Fibroblast of skin of scalp (primary cell): ENCODE measurements at places on chromosomes 13 and 19.

GRCh38 chr13:57056601-57057180 lies 84.0 kb upstream of the PRR20A start:
- no peak for DNase-seq

- DNase-seq, result peak; percentile 92
These were observed 6.8 kb downstream of the WDFY2 start for GRCh38 chr13:51590971-51591627.

- DNase-seq, result no peak
These were observed 33.3 kb downstream of the MCF2L start for GRCh38 chr13:113002206-113002912.

- peak; percentile 29 for DNase-seq
These were observed 20.3 kb upstream of the TMTC4 start for GRCh38 chr13:100694722-100695508.

GRCh38 chr13:98490195-98490836 lies 86.6 kb downstream of the STK24 start:
- DNase-seq, result no peak

DNA sequence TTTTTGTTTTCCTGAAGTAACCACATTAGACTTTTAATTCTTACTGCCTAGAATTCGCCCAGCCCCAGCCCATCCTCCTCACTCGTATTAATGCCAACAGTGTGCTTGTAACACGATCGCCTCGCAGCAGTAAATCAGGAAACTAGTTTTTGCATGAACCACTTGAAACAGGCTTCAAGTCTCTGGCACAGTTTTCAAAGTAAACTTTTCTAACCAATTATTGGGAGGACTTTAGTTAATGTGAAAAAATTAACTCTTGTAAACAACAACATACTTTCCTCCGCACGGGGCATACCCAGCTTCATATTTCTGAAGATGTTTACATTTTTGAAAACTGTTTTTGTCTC lies 39.2 kb downstream of the TNFRSF19 start:
- DNase-seq, result peak; percentile 55

DNA sequence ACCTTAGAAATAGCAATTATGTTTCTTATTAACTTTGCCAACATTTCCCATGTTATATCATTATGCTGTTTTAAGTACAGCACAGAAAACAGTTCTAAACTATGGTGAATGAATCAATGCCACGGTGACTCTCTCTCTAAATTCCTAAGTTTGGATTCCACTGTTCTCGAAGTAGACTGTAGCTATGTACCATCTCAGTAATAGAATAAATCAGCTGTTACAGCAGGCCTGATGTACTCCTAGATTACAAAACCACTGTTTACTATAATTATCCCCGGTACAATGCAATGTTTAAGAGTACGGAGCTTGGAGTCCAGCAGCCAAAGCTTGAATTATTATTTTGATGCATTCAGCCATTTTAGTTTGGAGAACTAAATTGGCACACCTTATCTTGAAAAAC lies 476.3 kb upstream of the SLITRK1 start:
- DNase-seq, result no peak

GRCh38 chr19:50981587-50982146 lies 2.0 kb downstream of the KLK7 start:
- no peak for DNase-seq

- peak; percentile 54 for DNase-seq
These were observed 11.7 kb downstream of the CYTH2 start for GRCh38 chr19:48480558-48481500.

- DNase-seq, result no peak
These were observed 19.0 kb downstream of the CD177 start for GRCh38 chr19:43372462-43372861.

GRCh38 chr13:46088821-46089562 lies 15.8 kb downstream of the CPB2 start:
- DNase-seq, result no peak

DNA sequence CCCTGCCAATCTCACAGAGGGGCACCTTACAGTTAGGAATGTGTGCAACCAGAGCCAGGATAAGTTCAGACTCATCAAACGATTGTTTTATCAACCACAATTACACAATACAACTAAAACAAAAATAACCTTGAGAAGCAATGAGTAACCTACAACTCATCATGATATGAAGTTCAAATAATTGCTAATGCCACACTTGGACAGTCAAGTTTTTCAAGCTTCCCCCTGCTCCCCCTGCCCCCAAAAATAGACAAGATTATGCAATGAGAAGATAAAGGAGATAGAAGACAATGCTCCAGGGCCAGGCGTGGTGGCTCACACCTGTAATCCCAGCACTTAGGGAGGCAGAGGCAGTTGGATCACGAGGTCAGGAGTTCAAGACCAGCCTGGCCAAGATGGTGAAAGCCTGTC lies 13.6 kb upstream of the KPNA3 start:
- DNase-seq, result no peak

- peak; percentile 92 for DNase-seq
These were observed 2.5 kb upstream of the PLEKHF1 start for GRCh38 chr19:29662604-29663404.

DNA sequence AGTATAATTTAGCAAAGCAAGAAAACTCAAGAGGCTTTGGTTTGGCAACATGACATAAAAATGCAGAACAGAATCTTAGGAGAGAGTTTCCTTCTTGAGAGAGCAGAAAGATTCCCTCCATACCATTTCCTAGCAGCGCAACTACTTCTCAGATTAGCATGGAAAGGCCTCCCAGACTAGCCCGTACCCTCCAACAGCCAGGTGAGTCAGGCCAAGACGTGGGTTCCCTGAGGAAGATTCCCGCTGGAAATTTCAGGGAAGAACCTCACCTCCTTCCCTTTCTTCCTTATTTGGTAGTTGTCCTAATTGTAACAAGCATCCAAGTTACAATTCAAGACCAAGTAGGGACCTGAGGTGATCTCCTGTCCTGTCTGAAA lies 12.3 kb downstream of the COL4A2 start:
- DNase-seq, result no peak

DNA sequence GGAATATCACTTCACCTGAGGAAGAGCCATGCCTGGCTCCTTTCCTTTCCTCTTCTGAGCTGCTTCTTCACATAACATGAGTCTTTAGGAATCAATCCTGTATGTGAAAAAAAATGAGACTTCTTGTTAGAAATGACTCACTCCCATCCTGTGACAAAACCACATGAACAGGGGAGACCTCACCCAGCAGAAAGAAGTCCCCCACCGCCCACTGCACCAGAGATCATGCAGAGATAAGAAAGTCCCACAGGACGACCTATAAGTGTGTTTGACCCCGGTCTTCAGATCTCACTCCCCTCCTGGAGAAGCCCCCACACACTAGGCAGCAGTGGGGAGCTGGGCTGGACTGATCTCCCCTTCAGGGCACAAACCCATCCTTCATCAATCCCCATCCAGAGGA lies 7.8 kb downstream of the ZNF600 start:
- no peak for DNase-seq

GRCh38 chr13:23623394-23623793 lies 53.2 kb downstream of the TNFRSF19 start:
- DNase-seq, result no peak

- DNase-seq, result no peak
These were observed 2.0 kb upstream of the P2RY11 start for GRCh38 chr19:10109528-10109927.

DNA sequence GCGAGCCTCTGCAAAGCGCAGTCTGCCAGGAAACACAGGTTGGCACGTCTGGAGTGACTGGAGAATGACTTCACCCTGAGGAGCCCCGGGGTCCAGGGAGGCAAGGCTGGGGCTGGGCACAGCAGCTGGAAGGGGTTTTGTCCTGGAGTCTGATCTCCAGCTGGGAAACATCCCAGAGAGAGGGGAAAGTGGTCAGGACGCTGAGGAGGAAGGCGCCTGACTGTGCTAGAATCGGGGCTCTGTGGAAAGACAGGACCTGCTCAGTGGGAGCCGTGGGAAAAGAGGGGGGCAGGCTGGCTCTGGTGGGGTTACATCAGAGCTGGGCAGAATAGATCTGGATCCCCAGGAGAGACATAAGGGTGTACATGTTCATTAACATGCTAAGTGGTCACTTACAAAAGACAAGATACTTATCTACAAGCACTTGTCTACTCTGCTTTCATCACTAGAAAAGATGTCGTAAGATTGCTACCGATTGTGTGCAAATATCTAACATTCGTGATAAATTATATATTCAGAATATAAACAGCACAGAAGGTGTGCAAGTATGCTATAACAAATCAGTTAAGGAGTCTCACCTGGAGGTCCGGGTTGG lies 106.6 kb downstream of the COL4A1 start:
- DNase-seq, result no peak

DNA sequence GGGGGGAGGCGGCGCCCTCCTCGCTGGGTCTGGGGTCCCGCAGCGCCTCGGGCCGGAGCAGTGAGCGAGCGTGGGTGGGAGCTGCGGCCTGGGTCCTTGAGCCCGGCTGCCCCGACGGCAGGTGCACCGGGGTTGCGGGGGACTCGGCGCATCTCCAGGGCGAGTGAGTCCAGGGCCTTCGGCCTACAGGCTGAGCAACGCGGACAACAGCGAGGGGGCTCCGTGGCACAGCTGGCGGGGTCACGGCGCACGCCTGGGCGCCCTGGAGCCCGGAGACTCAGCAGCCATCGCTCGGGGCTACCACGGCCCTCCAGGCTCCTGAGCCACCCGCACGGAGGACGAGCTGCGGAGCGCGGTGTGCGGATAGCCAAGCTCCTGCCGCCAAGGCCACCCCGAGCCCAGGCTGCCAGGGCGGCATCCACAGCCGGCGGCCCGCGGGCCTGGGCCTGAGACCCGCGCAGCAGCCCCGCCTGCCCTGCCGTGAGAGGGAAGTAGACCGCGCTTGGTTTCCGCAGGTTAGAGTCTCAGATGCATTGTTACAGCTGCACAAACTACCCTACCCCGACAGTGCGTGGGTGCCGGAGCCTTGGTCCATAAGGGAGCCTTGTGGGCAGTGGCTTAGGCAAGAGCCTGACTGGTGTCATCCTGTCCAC lies 253.9 kb upstream of the SGCG start:
- no peak for DNase-seq

DNA sequence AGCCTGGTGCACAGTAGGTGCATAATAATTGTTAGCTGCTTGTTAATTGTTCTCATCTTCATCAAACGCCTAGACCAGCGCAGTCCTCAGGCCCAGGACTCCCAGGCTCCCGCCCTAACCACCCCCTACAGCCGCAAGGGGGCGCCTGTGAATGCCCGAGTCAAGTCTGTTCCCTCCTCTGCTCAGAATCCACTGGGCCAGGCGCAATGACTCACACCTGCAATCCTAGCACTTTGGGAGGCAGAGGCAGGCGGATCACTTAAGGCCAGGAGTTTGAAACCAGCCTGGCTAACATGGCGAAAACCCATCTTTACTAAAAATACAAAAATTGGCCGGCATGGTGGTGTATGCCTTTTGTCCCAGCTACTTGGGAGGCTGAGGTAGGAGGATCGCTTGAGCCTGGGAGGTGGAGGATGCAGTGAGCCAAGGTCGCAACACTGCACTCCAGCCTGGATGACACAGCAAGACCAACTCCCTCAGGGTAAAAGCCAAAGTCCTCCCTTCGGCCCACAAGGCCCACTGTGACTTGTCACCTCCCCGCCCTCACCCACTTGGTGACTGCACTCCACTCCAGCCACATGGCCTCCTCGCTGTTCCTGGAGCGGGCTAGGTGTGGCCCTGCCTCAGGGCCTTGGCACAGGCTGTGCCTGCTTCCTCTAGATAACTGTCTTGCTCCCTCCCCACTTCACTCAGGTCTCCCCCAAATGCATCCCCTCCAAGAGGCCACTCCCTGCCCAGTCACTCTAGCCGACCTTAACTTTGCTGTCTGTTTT lies 9.1 kb downstream of the ZNF653 start:
- DNase-seq, result peak; percentile 86

DNA sequence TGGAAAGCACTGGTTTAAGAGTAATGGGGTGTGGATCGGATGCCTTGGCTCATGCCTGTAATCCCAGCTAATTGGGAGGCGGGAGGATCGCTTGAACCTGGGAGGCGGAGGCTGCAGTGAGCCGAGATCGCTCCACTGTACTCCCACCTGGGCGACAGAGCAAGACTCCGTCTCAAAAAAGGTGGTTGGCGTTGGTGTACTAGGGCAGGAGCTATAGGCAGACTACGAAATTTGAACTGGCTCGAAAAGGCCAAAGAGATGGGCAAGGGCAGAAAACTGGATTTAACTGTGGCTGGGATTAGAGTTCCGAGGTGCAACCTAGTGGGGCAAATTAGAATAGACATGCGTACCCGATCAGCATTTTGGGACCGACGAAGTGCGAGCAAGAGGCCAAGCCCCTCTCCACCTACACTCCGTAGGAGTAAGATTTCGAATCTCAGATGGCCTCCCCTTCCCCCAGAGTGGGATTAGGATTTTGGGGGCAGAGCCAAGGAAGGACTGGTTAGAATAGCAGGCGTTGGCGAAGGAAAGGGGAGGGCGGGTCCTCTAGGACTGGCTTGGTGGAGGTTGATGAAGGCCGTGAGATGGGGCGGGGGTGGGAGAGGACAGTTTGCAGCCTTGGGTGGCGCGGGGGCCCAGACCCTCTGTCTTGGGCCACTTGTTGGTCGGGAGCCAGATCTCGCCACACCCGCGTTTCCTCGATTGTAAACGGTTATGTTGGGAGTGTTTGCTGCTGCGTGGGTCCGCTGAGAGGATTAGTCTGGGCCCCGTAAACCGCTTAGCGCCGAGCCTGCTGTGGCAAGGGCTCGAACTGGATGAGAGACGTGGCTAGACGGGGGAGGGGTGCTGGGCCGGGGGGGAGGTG lies 2.0 kb upstream of the INAFM1 start:
- DNase-seq, result peak; percentile 88

- peak; percentile 40 for DNase-seq
These were observed 94.0 kb downstream of the KLF12 start for GRCh38 chr13:74040200-74040599.

- DNase-seq, result peak; percentile 23
These were observed 117.1 kb downstream of the TSHZ3 start for GRCh38 chr19:31232180-31232579.

GRCh38 chr19:42568006-42568405 lies 26.7 kb downstream of the CEACAM8 start:
- DNase-seq, result no peak

- no peak for DNase-seq
These were observed 46.4 kb downstream of the GGACT start for GRCh38 chr13:100541897-100542825.

GRCh38 chr19:16002406-16003384 lies 53.9 kb downstream of the OR10H4 start:
- no peak for DNase-seq

GRCh38 chr13:98429081-98429480 lies 147.8 kb downstream of the STK24 start:
- DNase-seq, result no peak
